ENCODE measurements at places on chromosomes 5 and 9.
A peak's percentile ranks its signal among the peaks of the same experiment; 100 is the strongest.

DNA sequence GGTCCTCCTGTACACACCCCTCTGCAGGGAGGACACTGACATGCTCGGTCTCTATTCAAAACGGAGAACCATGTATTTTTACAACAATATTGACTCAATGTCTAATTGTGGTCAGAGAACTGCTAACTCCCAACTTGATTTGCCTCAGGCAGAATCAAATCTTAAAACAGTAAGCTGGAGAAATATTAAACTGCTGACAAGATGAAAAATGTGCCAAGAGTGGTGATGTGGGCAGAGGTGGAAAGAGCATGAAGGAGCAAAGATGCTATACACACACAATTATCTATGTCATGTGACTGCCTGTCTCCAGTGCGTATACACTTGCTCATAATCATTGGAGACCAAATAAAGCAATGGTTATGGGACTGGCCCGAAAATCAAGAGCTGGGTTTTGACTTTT lies 556.1 kb upstream of the ZNF608 start:
- no peak for DNase-seq
- no peak overlapping the region for H3K4me3 ChIP-seq
- no peak overlapping the region for H3K27ac ChIP-seq

GRCh38 chr5:161410640-161411039 lies 135.9 kb downstream of the GABRB2 start:
- no peak for DNase-seq
- no peaks in the 10 kb centered on the region for H3K36me3 ChIP-seq
- no peaks in the 10 kb centered on the region for H3K27me3 ChIP-seq
- H3K27ac ChIP-seq, result no peak overlapping the region
- H3K4me1 ChIP-seq, result no peaks in the 10 kb centered on the region

GRCh38 chr9:133563291-133563796 lies 28.8 kb downstream of the ADAMTSL2 start:
- peaks cover 2% of the 10 kb centered on the region for H3K4me1 ChIP-seq
- H3K36me3 ChIP-seq, result no peaks in the 10 kb centered on the region
- no peak overlapping the region for H3K27ac ChIP-seq
- DNase-seq, result no peak
- H3K27me3 ChIP-seq, result peaks cover 6% of the 10 kb centered on the region

GRCh38 chr9:11182001-11182400 lies 569.2 kb upstream of the PTPRD start:
- H3K27ac ChIP-seq, result no peak overlapping the region
- no peaks in the 10 kb centered on the region for H3K27me3 ChIP-seq
- no peak overlapping the region for H3K4me3 ChIP-seq
- H3K36me3 ChIP-seq, result no peaks in the 10 kb centered on the region

- no peak overlapping the region for H3K27ac ChIP-seq
- H3K4me3 ChIP-seq, result no peak overlapping the region
- H3K36me3 ChIP-seq, result no peaks in the 10 kb centered on the region
- no peak for DNase-seq
These were observed 677.0 kb downstream of the LRRC70 start for GRCh38 chr5:63255594-63255993.

- peaks cover 16% of the 10 kb centered on the region for H3K27me3 ChIP-seq
- peak; percentile 49 for DNase-seq
- peaks cover 23% of the 10 kb centered on the region for H3K4me1 ChIP-seq
- no peak overlapping the region for H3K4me3 ChIP-seq
- H3K36me3 ChIP-seq, result peaks cover 2% of the 10 kb centered on the region
These were observed 476.4 kb downstream of the KDM4C start for GRCh38 chr9:7234144-7234543.

GRCh38 chr9:38132956-38133355 lies 63.9 kb upstream of the SHB start:
- DNase-seq, result no peak
- no peaks in the 10 kb centered on the region for H3K36me3 ChIP-seq
- H3K4me1 ChIP-seq, result no peaks in the 10 kb centered on the region
- peaks cover 10% of the 10 kb centered on the region for H3K27me3 ChIP-seq
- H3K4me3 ChIP-seq, result no peak overlapping the region

GRCh38 chr5:61257421-61257820 lies 74.6 kb upstream of the ZSWIM6 start:
- H3K36me3 ChIP-seq, result no peaks in the 10 kb centered on the region
- DNase-seq, result no peak
- H3K27me3 ChIP-seq, result peaks cover 6% of the 10 kb centered on the region
- H3K4me3 ChIP-seq, result no peak overlapping the region

GRCh38 chr5:60577116-60577515 lies 122.8 kb downstream of the DEPDC1B start:
- DNase-seq, result no peak
- no peaks in the 10 kb centered on the region for H3K4me1 ChIP-seq
- no peak overlapping the region for H3K4me3 ChIP-seq
- no peak overlapping the region for H3K27ac ChIP-seq

- H3K4me3 ChIP-seq, result no peak overlapping the region
- no peak overlapping the region for H3K27ac ChIP-seq
- no peak for DNase-seq
These were observed 229.2 kb upstream of the MAP3K1 start for GRCh38 chr5:56585999-56586691.

GRCh38 chr5:155594270-155594669 lies 580.7 kb downstream of the KIF4B start:
- H3K4me1 ChIP-seq, result no peaks in the 10 kb centered on the region
- no peak overlapping the region for H3K4me3 ChIP-seq

- H3K4me1 ChIP-seq, result no peaks in the 10 kb centered on the region
- no peak within 1 kb of the TSS for H3K4me3 ChIP-seq
- no peak for DNase-seq
- no peaks in the 10 kb centered on the region for H3K36me3 ChIP-seq
- H3K27ac ChIP-seq, result no peak within 1 kb of the TSS
- H3K27me3 ChIP-seq, result peaks cover 62% of the 10 kb centered on the region
These were observed at the start of gene SLC24A2 for GRCh38 chr9:19788614-19789271. Gene SLC24A2, minus strand, starts transcription at chr9:19789037.

DNA sequence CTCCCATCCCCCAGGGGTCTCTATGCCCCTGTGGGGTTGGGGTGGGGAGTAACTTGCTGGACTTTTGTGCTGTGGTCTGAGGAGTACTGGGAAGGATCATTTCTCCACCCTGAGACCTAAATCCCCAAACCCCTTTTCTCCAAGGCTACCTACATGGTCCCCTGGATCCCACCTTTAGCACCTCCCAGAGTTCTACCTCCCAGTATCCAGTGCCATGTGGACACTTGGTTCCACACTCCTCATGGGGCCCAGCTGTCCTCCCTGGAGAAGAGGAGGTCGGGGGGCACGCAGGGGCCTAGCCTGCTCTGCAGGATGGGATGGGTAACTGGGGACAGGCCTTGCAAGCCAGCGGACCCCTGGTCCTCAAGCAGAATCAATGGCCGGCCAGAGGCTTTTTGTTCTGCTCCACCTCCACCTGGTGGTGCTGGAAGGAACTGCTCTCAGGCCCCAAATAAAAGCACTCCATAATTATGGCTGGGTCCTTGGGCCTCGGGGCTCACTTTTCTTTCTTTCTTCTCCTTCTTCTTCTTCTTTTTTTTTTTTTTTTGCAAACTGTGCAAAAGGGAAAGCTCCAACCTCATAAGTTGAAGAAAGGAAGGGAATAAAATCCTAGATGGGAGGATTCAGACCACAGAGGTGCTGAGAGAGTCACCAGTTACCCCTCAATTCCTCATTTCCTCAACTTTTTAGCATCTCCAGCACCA lies 68.4 kb downstream of the PSD2 start:
- H3K4me3 ChIP-seq, result no peak overlapping the region
- DNase-seq, result peak; percentile 54
- no peaks in the 10 kb centered on the region for H3K4me1 ChIP-seq
- H3K27me3 ChIP-seq, result peaks cover 13% of the 10 kb centered on the region
